ENCODE measurements at places on chromosomes 11 and 22.

DNA sequence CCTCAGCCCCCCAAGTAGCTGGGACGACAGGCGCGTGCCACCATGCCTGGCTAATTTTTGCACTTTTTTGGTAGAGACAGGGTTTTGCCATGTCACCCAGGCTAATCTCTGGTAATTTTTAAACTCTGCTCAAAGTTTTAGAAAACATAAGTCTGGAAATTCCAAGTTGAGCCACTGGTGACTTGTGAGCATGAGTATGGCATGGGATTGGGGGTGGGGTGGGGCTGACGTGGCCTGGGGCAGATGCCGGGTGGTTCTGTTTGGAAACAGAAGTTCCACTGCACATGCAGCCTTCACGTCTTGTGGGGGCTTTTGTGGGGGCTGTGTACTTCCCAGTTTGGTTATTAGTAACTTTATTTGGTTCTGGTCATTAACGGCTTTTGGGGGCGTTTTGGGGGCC lies 67.3 kb downstream of the PTPRJ start:
- DNase-seq: no peak

DNA sequence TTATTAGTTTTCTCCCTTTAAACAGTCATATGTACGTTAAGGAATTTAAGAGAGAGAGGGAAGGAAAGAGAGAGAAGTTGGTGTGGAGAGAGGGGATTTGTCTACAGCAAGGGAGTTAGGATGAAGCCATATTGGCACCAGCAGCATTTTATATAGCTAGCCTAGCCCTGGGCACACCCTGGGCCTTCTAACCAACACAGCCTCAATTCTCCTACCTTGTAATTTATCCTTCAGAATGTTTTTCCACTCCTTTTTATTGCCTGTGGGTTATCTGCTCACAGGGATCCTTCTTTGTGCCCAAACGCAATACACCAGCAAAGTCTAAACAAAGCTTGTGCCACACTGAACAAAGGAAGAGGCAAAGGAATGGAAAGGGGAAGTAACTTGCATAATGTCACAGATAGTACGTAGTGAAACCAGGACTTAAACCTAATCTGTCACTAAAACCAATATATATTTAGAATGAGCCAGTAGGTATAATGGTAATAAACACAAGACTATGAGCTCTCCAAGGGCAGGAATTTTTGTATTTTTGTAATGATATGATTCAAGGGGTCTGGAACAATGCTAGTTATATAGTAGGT lies 613.8 kb upstream of the TENM4 start:
- DNase-seq: no peak

- DNase-seq: no peak
These were observed 32.0 kb downstream of the LRRC32 start for GRCh38 chr11:76638270-76639197.

DNA sequence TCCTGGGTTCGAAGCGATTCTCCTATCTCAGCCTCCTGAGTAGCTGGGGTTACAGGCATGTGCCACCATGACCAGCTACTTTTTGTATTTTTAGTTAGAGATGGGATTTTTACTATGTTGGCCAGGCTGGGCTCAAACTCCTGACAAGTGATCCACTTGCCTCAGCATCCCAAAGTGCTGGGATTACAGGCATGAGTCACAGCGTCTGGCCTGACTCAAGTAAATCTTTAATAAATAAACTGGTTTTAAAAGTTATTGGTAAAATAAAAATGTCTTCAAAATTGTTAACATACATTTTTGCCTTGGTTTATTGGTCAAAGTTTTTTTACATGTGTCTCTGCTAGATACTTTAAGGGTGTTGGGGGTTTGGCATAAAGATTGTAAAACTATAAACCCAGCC lies 7.3 kb upstream of the PES1 start:
- DNase-seq: no peak

GRCh38 chr11:94776351-94777321 lies 8.5 kb downstream of the AMOTL1 start:
- no peak for DNase-seq

DNA sequence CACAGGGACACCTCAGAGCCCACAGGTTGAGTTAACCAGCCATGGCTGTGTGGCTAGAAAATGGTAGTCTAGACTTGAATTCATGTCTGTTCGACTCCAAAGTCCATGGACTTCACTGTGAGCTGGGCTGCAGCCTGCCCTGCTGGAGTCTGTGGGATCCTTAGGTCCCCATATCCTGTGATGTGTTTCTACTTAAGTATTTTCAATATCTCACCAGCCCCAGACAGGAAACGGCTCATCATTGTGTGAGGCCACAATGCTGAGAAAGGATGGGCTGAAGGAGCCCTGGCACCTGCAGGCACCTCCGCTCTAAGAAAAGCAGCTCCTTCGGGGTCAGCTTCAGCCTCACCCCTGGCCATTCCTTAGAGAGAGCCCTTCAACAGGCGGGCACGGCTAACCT lies 93.1 kb downstream of the NAT10 start:
- no peak for DNase-seq

DNA sequence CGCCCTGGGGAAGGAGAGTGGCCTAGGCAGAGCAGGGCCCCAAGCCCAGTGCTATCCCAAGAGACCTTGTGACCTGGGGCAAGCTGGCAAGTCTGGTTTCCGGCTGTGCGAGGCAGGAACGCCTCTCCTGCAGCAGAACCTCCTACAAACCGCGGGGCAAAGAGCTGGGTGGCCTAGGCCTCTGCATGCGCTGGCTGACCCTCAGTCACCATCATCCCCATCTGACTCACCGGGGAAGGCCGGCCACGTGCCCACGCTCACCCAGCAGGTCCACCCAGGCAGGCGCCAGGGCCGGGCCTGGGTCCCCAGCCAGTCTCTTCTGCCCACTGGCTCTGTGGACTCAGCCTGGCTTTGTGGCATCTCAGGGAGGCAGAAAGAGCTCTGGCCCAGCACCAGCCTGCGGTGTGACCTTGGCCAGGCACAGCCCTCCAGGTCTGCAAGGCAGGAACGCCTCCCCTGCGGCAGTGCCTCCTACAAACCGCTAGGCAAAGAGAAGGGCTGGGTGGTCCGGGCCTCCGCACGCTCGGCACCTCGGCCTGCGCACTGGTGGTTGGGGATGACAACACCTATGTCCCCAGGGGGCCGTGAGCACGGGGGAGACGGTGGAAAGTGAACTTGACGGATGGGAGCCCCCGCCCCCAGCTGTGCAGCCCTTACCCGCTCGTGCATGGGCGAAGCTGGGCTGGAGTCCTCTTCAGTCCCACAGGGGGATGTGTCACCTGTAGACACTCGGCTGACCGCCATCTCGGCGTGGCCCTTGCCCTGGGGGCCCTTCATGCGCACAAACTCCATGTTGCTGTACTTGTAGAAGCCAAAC lies 38.2 kb downstream of the KIAA0930 start:
- no peak for DNase-seq

- no peak for DNase-seq
These were observed 2.0 kb upstream of the RELT start for GRCh38 chr11:73374151-73374550.

DNA sequence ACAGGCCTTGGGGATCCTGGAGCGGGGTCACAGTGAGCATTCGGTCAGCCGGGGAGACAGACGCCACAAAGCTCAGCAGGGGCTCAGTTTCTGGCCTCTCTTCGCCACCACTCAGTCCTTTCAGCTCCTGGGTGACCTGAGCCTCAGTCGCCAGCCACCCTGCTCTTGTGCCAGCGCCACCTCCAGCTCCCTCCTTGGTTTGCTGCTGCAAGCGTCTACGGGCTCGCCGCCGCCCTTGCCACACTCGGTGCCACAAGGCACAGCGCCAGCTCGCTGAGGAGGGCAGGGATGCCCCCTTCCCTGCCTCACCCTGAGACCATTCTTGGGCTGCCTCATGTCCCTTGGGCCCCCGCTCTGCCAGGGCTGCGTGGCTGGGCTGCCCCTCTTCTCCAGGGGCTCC lies 1.5 kb upstream of the EEF1G start:
- no peak for DNase-seq

DNA sequence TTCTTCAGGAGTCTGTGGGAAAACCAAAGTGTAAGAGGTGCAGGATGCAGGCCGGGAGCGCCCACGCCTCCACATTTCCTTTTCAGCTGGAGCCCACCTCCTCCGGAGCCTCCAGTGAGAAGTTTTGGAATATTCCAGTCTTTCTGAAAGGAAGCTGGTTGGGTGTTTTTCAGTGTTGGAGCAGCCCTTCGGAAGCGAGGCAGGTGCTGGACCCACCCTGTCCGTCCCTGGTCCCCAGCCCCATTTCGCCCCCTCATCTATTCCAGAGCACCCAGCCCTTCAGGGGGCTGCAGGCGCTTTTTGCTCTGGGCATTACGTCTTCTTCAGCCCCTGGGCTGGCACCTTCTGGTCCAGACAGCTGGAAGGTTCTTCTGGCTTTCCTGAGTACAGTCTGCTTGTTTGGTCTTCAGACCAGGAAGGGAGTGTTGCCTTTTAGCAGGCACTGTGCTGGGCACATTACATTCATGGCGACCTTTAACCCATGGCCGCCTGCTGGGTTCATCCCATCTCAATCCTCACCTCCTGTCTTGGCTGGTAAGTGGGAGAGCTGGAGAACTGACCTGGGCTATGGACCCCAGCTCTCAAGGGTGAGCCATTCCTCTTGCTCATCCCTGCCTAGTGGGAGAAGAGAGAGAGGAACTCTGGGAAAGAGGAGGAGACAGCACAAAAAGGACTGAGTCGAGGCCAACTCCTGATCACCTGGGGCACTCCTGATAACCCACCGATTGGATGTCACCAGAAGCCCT lies 710 bp upstream of the THY1 start:
- DNase-seq: no peak

GRCh38 chr11:57055744-57056143 lies 67.0 kb downstream of the OR5AK2 start:
- no peak for DNase-seq

- DNase-seq: no peak
These were observed 138.1 kb downstream of the SLC1A2 start for GRCh38 chr11:35281169-35281688.

- DNase-seq: no peak
These were observed 1342.3 kb downstream of the TBC1D22A start for GRCh38 chr22:48104766-48105165.

GRCh38 chr11:82855616-82856015 lies 44.6 kb downstream of the PRCP start:
- no peak for DNase-seq

DNA sequence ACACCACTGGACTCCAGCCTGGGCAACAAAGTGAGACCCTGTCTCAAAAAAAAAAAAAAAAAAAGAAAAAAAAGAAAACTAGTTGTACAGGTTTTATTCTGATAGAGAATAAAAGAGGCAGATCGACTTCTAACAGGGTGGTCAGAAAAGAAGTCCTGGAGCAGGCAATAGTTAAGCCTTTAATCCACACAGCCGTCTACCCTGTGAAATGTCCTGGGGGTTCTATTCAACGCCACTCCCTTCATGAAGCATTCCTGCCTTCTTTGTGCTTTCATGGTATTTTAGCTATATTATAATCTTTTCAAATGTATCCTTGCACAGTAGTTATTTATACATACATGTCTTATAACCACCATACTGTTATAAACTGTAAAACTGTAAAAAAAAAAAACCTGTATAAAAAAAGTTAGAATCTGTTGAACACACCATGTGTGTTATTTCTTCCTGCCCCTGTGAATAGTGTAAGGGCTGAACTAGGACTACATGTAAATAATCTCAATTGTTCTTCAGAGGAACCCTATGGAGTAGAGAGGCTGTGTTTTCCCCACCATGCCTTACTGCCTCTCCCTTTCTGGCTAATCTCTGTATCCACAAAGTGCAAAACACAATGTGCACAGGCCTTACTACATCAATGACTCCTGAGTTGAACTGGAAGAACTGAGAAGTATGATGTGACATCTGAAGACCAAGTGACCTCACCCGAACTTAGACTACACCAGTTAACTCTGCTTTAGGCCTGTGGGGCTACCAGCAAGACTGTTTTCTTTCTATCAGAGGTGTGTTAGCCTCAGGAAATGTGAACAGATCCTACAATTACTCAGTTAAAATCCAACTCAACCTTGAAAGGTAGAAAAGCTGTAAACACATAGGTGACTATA lies 25.3 kb downstream of the PRCP start:
- DNase-seq: no peak

DNA sequence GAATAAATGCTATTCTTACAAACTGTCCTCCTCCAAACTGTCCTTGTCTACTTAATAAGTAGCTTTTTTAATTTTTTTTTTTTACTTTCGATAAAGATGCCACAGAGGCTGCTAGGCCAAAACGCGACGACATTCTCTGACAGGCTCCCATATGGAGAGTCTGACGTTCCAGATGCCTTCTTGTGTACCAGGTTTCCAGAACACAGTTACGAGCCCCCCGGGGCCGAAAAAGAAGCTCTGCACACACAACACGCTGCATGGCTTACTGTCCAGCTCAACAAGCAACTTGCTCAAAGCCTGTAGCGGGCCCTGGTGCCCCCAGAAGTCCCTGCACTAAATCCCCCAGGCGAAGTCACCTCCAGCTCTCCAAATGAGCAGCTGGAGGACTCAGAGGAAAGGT lies 39.3 kb downstream of the LARGE1 start:
- DNase-seq: no peak

GRCh38 chr22:28344918-28345703 lies 334.5 kb downstream of the TTC28 start:
- DNase-seq: no peak

DNA sequence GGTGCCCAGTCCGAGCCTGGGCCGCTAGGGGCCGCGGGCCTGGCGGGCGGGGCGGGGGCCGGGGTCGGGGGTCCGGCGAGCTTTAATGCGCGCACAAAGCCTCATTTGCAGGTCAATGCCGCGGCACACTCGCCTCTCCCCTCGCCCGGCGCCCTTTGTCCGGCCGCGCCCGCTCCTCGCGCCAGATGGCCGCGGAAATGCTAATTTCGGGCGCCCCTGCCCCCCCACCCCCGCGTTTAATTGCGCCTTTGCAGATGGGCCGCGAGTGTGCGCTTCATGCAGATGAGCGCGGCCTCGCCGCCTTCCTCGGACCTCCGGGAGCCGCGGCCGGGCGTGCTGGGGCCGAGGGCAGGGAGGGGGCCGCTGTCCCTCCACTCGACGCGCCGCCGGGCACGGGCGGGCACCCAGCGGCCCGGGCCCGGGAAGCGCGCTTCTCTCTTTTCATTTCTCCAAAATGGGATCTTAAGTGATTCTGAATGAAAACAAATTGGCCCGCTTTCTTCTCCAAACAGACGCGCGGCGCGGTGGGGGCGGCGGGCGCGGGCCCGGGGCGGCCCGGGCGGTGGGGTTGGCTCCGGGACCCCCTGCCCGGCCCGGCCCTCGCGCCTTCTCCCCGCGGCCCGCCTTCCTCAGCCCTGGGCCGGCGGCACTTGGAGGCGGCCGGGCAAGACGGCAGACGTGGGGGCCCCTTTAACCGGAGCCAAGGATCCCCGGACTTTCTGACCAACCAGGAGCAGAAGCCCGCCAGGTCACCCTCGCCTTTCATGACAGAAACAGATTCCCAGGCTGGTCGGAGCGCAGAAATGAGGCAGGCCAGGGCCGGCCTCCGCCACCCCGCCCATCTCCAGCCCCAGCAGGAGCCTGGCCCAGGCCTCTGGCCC lies 22.9 kb downstream of the CDKN1C start:
- DNase-seq: no peak

Measured in stimulated activated CD4-positive, alpha-beta T cell treated with anti-CD3 and anti-CD28 coated beads, Interleukin-1b, Interleukin-23, amount 100 ng/mL, for 24 hours (primary cell).